ENCODE measurements at places on chromosomes 16 and 17.

DNA sequence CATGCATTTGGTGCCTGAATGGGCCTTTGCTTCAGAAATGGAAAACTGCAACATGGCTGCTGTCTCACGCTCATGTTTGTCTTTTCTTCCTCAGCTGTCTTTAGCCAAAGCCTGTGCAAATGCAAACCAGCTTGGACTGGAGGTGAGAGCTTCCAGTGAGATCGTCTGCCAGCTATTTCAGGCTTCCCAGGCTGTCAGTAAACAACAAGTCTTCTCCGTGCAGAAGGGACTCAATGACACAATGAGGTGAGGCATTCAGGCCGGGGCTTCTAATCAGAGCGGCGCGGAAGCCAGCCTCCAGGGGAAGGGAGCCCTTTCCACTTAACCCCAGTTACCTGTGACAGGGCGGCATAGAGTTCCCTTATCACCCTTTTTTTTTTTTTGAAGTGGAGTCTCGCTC lies 14.3 kb downstream of the CCNF start:
- DNase-seq = no peak

GRCh38 chr17:81394377-81394920 lies 808 bp upstream of the BAHCC1 start:
- DNase-seq = no peak

DNA sequence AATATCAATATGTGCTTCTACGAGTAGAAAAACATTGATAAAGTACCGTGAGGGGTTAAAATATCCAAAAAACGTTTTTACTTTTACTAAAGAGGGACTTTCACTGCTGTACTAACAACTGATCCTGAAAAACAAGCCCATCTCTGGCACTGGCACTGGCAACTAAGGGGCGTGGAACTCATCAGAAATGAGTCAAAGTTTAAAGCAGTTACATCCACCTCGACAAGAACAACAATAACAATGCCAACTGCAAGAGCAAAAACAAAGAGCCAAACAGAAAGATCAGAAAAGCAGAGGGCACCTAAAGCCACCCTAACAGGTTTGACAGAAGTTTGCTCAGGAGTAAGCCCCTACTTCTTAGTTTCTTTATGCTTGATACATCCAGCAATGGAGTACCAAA lies 13.1 kb downstream of the MBTPS1 start:
- no peak for DNase-seq

DNA sequence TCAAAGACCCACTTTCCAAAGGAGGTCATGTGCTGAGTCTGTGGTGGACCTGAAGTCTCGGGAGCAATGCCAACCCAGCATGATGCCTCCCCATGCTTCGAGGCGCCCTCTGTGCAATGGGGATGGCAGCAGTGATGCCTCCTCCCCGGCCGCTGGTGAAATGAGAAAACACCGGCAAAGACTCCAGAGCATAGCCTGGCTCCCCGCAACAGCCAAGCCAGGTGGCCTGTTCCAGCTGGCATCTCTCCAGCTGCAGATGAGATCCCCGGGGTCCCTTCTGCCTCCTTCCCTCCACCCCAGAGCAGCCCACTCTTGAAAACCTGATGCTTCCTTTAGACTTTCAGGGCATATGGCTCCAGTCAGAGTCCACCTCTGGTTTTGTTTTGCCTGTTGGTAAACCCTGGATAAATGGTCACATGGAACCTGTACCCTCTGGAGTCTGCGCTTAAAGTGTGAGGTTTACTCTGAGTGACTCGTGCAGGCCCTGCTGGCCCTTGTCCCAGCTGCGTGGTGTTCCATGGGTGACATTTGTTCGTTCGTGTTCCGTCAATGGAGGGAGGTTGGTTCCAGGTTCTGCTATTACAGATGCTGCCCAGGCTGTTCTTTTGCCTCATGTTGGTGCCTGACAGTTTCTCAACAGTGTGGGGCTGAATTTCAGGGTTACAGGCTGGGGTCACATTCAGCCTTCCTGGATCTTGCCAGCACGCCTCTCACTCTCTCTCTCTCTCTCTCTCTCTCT lies 181.8 kb upstream of the CIBAR2 start:
- DNase-seq = no peak

DNA sequence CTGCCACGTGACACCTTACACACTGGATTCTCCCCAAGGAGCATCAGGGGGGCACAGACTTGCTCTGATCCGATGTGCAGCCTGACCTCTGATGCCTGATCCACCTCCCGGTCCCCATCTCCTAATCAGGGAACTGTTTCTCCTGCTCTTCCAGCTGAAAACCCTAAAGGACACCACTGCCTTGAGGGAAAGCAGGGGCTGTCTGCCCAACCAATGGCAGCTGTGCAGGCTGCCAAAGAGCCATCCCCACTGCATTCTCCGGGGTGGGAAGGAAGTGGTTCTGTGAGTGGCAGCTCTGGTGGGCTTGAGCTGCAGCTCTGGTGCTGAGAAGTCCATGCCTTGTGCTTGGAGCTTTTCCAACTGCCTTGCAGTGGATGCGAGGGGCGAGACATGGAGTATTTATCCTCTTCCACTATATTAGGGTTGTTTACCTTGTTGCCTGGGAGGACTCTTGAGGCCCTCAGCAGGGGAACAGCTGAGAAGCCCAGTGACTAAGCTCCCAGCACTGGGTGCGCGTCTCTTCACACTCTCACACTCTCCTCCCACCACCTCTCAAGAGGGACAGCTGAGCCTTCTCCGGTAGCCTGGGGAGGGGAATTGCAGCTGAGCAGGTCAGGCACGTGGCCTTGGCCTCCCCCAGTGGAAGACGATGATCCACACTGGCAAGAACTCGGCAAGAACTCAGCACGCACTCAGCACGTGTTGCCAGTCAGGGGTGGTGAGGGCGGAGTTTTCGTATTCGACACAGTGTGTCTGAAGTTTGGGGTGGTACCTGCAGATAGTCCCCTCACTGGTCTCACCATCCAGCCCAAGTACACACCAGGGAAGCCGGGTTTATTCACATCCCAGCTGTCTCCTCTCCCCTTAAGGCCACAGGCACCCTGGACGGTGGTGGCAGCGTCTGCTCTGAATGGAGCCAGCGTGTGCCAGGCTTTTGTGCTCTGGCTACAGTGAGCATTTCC lies 21.1 kb upstream of the SPATA32 start:
- no peak for DNase-seq

GRCh38 chr17:32880671-32881453 lies 3.9 kb upstream of the MYO1D start:
- DNase-seq = no peak

- DNase-seq = no peak
Observed at GRCh38 chr17:15349119-15349518, 7.7 kb upstream of the TEKT3 start.

DNA sequence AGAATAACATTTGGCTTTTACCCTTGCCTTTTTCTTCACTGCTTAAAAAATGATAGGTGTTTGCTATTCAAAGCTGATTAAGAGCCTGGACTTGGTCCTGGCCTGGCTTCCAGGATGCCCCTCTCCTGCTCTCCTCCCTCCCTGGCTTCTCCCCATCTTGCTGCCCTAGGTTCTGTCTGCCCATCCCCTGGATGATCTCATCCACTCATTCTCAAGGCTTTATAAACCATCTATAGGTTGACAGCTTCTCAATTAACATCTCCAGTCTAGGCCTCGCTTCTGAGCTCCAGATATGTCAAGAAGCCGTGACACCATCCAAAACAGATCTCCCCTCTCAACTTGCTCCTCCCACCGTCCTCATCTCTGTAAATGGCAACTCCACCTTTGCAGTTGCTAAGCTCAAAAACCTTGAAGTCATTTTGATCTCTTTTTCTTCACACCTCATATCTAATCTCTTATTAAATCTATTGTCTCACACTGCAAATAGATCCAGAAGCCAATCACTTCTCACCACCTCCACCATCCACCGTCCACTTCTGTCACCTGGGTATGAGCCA lies 8.7 kb downstream of the ZNF771 start:
- DNase-seq = no peak

GRCh38 chr17:68969101-68969500 lies 13.9 kb upstream of the ABCA8 start:
- DNase-seq = no peak

- DNase-seq = no peak
Observed at GRCh38 chr17:28392491-28392890, 13.5 kb downstream of the SLC46A1 start.

- DNase-seq = no peak
Observed at GRCh38 chr16:73558219-73558618, 510.3 kb upstream of the ZFHX3 start.

DNA sequence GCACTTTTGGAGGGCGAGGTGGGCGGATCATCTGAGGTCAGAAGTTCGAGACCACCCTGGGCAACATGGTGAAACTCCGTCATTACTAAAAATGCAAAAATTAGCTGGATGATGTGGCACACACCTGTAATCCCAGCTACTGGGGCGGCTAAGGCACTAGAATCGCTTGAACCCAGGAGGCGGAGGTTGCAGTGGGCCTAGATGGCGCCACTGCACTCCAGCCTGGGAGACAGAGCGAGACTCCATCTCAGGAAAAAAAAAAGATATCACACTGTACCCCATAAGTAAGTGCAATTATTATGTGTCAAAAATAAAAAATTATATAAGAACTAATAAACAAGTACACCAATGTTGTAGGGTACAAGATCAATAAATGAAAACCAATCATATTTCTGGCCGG lies 200.0 kb downstream of the CDRT15L2 start:
- no peak for DNase-seq

- no peak for DNase-seq
Observed at GRCh38 chr16:11403534-11403795, 58.2 kb downstream of the RMI2 start.

DNA sequence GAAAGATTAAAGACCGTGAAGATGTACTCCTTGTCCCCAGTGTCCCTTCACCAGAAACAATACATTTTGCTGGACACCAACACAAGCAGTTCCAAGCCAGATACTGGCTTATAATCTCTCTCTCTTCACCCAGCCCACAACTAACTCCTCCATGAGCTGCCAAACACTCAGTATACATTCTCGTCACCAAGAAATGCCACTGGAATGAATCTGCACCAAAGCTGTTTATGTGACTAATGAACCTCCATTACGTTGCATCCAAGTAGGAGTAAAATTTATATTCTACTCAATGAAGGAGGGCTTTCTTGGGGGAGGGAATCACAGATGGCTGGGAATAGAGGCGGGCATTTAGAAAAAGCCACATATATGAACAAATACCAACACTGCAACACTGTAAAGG lies 20.9 kb upstream of the SOX9 start:
- no peak for DNase-seq

- DNase-seq = no peak
Observed at GRCh38 chr16:17602678-17603077, 131.9 kb upstream of the XYLT1 start.

DNA sequence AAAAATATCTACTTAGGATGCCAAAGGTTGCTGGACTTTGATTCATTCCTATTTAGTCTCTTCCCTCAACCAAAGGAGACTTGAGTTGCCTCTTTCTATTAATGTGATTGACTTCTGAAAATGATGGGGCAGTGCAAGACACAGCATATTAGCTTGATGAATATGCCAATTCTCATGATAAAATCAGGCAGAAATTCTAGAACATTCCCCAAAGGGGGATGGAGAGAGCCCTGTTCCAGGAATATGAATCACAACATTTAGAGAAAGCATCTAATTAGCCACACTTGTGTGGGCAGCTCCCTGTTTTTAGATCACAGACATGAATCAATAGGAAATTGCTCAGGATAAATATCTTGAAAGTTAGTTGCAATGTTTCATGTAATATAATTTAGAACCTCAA lies 584.0 kb upstream of the CDH8 start:
- DNase-seq = no peak

GRCh38 chr16:15879255-15879811 lies 9.1 kb downstream of the CEP20 start:
- no peak for DNase-seq

- no peak for DNase-seq
Observed at GRCh38 chr16:12678983-12679382, 124.7 kb downstream of the CPPED1 start.

GRCh38 chr17:72338304-72338703 lies 217.5 kb downstream of the SOX9 start:
- no peak for DNase-seq

- DNase-seq = no peak
Observed at GRCh38 chr16:25140459-25140858, 28.9 kb downstream of the LCMT1 start.

DNA sequence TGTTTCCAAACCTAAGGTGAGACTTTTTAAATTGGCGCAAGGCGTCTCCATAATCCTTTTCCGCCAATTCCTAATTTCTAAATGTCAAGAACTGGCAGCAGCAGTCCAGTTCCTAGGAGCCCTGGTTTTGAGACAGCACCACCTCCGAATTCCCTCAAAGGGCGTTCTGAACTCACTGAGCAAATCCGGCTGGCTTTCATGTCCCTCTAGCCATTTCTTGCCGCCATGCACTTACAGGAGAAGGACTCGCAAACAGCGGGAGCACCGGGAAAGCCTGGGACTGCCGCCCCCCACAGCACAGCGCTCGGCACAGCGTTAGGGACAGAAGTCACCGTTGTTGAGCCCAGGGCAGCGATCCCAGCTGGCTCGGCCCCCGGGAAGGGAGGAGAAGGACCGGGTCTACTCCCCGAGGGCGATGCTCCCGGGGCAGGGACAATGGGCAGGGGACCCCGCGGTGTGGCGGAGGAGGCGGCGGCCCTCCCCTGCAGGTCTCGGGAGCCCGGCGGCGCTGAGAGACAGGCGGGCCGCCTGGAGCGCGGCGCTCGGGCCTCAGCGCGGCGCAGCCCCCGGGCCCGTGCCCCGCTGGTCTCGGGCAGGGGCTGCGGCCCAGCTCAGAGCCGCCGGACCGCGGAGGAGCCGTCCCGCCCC lies 545 bp downstream of the ARHGAP17 start:
- peak; percentile 46 for DNase-seq

DNA sequence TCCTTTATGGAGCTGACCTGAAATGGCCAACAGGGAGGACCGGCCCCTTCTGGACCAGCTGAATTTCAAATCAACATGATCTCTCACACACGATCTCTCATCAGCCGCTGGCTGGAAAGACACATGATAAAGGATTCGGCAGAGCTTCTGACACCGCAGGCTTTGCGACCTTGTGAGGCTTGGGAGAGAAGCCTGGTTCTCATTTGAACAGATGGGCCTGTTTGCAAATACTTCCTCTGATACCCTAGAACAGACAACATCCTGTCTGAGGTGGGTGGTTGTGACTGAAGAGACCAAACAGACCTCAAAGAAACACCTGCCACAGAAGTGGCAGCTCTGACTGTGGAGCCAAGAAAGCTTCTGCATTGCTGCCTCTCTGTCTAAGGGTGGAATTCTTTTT lies 77.9 kb upstream of the SDK2 start:
- DNase-seq = no peak

DNA sequence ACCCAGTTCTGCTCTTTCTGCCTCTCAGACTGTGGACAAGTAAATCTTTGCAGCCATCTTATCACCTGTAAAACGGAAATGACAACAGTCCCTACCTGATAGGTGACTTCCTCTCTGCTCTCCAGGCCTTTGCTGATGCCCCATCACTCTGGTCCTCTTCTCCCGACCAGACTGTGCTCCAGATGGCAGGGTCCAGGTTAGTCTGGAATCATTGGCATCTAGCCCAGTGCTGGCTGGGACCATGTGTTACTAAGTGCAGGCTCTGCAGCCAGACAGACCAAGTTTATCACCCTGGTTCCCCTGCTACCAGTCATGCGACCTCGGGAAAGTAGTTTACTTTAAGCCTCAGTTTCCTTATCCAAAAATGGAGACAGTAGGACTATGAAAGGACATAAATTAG lies 1.8 kb upstream of the NUBP1 start:
- no peak for DNase-seq

Data from HAP-1 (cell line).